ENCODE measurements at places on chromosomes 4 and X. TPM values are rescaled to one million over a fixed set of nuclear protein-coding genes. Genes with fewer than 3 reads are reported as not detected.

DNA sequence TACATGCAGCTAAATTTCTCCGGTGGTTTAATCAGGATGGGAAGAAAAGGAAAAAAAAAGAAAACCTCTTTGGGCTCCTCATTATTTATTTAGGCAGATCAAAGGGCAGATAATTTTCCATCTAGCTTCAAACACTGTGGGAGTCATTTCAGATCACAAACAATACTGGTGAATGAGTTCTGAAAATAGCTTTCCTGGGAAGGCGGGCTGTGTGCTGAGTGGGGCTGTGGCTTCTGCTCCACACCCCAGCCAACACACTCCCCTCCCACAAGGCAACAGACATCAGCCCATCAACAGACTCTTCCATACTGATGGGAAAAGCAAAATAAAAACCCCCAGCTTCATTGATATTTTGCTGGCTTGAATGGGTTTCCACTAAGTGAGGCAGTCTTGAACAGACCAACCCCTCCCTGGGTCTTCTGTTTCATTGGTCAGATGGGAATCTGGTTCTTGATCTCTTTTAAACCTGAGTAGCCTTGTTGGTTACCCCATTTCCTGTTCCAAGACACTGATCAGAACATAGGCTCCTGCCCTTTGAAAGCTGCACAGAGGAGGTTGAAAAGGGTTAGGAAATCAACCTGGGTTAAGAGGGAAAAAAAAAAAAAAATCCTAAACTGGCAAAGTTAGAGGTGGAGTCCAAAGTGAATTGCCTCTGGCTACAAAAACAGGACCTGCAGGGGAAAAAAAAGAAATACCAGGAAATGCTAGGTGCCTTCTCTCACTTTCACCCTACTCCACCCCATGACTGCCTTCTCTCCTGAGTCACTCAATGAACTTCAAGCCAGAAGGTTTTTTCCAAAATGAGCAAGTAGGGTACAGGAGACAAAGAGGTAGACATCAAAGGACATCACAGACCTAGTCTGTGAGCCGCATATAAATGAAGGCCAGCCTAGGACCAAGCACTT is 20.0 kb downstream of the AMOT start:
- DNase-seq: no peak

DNA sequence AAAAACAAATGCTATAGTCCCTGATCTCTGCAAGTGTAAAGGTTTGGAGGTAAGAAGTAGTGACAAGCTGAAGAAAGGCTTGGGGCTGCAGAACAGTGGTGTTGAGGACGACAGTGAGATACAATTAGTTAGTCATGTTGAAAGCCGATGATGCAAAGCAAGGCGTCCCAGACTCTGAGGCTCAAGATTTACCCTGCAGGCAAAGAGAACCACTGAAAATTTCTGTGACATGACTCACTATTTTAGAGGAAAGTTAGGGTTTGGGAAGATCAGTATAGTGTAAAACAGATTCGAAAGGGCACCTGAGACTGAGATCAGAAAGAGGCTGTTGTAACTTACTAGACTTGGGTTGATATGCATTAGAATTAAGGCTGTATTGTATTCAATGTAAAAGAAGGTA is 281.3 kb upstream of the FTHL17 start:
- DNase-seq: no peak

DNA sequence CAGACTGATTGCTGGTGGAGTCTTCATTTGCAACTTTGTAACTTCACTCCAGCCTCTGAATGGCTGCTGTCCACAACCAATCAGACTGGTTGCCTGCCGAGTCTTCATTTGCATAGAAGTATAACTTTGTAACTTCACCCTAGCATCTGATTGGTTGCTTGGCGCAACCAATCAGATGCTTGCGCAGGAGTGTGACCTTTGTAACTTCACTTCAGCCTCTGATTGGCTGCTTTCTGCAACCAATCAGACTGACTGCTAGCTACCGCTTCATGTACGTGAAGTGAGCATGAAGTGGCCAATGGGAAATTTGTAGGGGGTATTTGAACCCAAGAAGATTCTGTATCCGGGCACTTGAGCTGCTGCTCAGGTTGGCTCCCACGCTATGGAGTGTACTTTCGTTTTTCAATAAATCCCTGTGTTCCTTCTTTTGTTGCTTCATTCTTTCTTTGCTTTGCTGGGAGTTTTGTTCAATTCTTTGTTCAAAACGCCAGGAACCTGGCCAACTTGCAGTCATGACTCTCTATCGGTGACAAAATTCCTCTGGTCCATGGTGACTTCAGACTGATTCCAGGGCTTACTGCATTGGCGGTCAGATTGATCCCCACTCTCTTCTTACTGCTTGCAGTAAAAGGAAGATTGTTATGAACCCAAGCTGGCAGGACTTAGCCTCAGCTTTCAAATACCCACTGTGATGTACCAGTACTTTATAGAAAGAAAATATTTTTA is 46.4 kb upstream of the FGG start:
- DNase-seq: no peak

DNA sequence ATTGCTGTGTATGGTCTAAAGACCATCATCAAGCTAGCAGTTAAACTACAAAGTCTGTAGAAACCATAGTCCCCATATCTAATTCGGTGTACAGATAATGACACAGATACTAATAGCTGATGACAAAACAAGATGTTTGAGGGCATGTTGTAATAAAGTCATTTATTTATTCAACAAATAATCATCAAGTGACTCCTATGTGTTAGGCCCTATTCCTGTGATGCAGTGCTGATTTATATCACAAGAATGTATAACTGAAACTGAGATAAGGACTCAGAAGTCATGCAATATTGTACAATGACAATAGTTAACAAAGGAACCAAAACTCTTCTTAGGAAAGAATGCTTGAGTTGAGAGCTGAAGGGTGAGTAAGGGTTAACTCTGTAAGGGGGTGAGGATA is 315.0 kb upstream of the NR3C2 start:
- DNase-seq: no peak

GRCh38 chr4:104756837-104757236 is 262.1 kb upstream of the CXXC4 start:
- DNase-seq: no peak

GRCh38 chrX:137567682-137568232 is 1.8 kb downstream of the ZIC3 start:
- DNase-seq: no peak

GRCh38 chr4:39559626-39560025 is 32.4 kb upstream of the UGDH start:
- no peak for DNase-seq

GRCh38 chr4:52982255-52982945 is 120.3 kb downstream of the RASL11B start:
- no peak for DNase-seq

GRCh38 chr4:137949746-137950145 is 292.4 kb downstream of the SLC7A11 start:
- DNase-seq: no peak

DNA sequence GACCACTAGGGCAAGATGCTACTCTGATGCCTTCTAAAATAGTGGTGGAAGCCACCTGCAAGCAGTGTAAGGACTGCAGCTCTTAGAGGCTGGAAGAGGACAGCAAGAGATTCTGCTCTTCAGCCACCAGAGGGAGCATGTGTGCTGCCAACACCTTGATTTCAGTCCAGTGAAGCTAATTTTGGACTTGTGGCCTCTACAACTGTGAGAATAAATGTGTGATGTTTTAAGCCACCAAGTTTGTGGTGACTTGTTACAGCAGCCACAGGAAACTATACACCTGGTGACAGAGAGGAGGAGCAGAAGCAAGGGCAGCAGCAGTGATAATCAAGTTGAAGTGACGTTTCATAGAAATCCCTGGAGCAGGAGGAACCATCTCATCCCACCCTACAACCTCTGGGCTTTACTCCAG is 55.9 kb downstream of the FGFBP1 start:
- DNase-seq: peak; percentile 57

DNA sequence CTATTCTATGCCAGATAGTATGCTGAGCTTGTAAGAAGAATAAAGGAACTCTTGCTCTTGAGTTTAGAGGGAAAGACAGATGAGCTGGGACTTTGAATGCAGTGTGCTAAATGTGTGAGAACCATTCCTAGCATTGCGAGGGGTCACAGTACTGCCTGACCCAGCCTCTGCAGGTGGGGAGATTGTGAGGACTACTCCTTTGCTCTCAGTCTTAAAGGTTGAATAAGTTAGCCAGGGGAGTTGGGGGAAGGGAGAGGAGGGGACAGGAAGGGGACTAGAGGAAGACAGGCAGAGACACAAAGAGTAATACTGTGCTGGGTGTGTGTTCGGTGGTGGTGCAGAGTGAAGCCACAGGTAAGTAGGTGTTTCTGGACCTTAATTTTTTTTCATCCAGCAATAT is 41.7 kb downstream of the DCUN1D4 start:
- no peak for DNase-seq

GRCh38 chrX:103175944-103176753 is 38.8 kb upstream of the BEX4 start:
- DNase-seq: peak; percentile 29

DNA sequence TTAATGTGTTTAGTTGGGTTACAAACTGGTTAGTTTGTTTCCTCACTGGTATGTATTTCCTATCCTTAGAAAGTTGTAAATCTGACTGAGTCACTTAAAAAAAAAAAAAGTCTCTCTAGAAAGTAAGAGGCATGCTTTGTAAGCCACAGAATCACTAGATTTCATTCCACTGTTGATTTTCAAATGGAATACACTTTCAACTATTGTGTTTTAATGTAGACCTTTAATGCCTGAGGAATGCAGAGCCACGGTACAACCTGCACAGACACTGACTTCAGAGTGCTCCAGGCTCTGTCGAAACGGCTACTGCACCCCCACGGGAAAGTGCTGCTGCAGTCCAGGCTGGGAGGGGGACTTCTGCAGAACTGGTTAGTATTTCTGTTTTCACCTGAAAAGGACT is 88.6 kb downstream of the HHIP start:
- no peak for DNase-seq

- no peak for DNase-seq
Measured at GRCh38 chr4:52627876-52628275, 31.2 kb downstream of the USP46 start.

DNA sequence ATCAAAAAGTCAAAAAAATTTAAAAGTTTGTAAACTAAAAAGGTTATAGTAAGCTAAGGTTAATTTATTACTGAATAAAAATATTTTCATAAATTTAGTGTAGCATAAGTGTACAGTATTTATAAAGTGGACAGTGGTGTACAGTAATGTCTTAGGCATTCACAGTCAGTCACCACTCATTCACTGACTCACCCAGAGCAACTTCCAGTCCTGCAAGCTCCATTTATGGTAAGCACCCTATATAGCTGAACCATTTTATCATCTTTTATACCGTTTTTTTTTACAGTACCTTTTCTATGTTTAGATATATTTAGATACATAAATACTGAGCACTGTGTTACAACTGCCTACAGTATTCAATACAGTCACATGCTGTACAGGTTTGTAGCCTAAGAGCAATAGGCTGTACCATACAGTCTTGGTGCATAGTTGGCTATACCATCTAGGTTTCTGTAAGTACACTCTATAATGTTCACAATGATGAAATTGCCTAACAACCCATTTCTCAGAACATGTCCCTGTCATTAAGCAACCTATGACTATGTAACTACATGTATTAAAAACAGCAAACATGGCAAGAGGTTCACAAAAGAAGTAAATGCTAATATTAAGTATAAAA is 18.6 kb downstream of the ACSL4 start:
- DNase-seq: no peak

The PABPC1L2B gene
- not detected for total RNA-seq

The CTSO gene
- 3.0 TPM for total RNA-seq

The CT45A2 gene
- total RNA-seq: not detected

The ADGRG4 gene
- total RNA-seq: 0.12 TPM

The DDIT4L gene
- total RNA-seq: 264 TPM

The MAGEA1 gene
- total RNA-seq: not detected

The RAB41 gene
- not detected for total RNA-seq
